ENCODE measurements at places on chromosomes 2 and 18. TPM values are rescaled to one million over a fixed set of nuclear protein-coding genes. Genes with fewer than 3 reads are reported as not detected.

GRCh38 chr2:140786585-140786984 is 1344.2 kb downstream of the LRP1B start:
- H3K4me1 ChIP-seq, result no peaks in the 10 kb centered on the region
- no peak overlapping the region for H3K4me3 ChIP-seq
- no peak overlapping the region for H3K27ac ChIP-seq

Gene FSIP2
- 0.54 TPM for total RNA-seq

GRCh38 chr2:33796511-33796910 is 197.4 kb upstream of the FAM98A start:
- no peak overlapping the region for H3K4me3 ChIP-seq
- no peaks in the 10 kb centered on the region for H3K27me3 ChIP-seq
- no peaks in the 10 kb centered on the region for H3K4me1 ChIP-seq
- H3K27ac ChIP-seq, result no peak overlapping the region

Gene TCF23
- total RNA-seq, result not detected

- no peaks in the 10 kb centered on the region for H3K36me3 ChIP-seq
- H3K4me3 ChIP-seq, result no peak overlapping the region
- DNase-seq, result no peak
- H3K27ac ChIP-seq, result no peak overlapping the region
These were observed 735.5 kb downstream of the CBLN2 start for GRCh38 chr18:71808616-71809015.

GRCh38 chr2:5493256-5493655 is 198.9 kb upstream of the SOX11 start:
- no peaks in the 10 kb centered on the region for H3K27me3 ChIP-seq
- H3K4me3 ChIP-seq, result no peak overlapping the region
- H3K36me3 ChIP-seq, result no peaks in the 10 kb centered on the region
- no peak overlapping the region for H3K27ac ChIP-seq
- H3K4me1 ChIP-seq, result no peaks in the 10 kb centered on the region
- no peak for DNase-seq

DNA sequence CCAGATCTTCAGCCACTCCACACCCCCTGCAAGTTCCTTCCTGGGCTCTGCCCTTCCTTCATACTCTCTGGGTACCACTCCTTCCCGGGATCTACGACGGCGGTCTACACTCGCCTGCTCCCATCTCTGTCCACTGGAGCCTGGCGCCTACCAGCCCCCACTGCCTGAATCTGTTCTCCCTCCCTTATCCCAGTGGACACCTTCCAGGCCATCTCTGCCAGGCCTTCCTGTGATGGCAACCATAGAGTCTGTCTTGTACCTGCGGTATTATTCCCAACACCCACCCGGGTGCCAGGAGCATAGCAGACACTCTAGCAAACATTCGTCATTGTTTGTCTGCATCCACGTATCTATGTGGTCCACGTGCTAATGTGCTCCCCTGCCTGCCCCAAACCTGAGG is 140.9 kb downstream of the ZFP36L2 start:
- DNase-seq, result no peak
- no peak overlapping the region for H3K4me3 ChIP-seq
- no peaks in the 10 kb centered on the region for H3K36me3 ChIP-seq
- H3K27ac ChIP-seq, result peak overlapping the region; percentile 94

DNA sequence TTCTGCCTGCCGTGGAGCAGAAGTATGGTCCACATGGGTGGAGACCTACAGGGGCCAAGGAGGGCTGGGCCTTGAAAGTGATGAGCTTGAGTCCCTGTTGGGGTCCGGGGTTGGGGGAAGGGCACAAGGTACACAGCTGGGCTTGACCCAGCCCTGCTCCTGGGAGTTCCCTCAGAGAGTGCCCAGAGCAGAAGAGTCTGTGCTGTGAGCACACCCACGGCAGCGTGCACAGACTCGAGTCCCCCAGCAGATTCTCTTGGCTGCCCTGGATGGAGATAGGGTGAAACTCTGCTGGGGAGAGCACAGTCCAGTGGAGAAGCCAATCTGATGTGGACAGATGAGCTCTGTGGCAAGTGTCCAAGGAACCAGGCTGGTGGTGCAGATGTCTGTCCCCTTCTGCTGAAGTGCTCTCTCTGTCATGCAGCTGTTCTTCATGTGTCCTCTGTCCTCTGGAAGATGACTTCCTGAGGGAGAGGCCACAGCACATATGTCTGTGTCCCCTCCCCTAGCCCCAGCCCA is 27.5 kb downstream of the INPP4A start:
- H3K27ac ChIP-seq, result no peak overlapping the region
- peak; percentile 62 for DNase-seq
- H3K27me3 ChIP-seq, result no peaks in the 10 kb centered on the region
- no peak overlapping the region for H3K4me3 ChIP-seq

Gene PLGLB2
- total RNA-seq, result 3.6 TPM

DNA sequence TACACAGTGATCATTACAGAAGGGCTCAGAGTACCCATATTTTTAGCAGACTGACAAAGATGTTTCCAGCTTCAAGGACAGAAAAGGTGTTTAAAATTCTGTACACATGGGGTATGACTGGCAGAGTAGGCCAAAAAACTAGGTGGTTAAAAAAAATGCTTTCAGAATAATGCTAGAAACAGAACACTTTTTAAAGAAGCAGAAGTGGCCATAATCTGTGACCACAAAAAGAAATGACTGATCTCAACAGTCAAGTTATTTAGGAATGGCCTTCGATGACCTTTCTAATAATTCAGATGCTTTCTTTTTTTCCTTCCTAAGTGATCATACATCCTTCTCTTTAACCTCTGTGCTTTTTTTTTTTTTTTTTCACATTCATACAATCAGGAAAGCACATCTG is 4.1 kb upstream of the AQP4 start:
- H3K4me3 ChIP-seq, result no peak overlapping the region
- no peak overlapping the region for H3K27ac ChIP-seq
- H3K27me3 ChIP-seq, result no peaks in the 10 kb centered on the region
- H3K36me3 ChIP-seq, result no peaks in the 10 kb centered on the region
- no peak for DNase-seq

- peaks cover 21% of the 10 kb centered on the region for H3K4me1 ChIP-seq
- no peak overlapping the region for H3K4me3 ChIP-seq
- H3K27ac ChIP-seq, result no peak overlapping the region
- no peaks in the 10 kb centered on the region for H3K27me3 ChIP-seq
These were observed 109.7 kb downstream of the MBD5 start for GRCh38 chr2:148130581-148130980.

Gene INHBB
- 1.4 TPM for total RNA-seq

Gene ASB18
- not detected for total RNA-seq

Gene XDH
- not detected for total RNA-seq

DNA sequence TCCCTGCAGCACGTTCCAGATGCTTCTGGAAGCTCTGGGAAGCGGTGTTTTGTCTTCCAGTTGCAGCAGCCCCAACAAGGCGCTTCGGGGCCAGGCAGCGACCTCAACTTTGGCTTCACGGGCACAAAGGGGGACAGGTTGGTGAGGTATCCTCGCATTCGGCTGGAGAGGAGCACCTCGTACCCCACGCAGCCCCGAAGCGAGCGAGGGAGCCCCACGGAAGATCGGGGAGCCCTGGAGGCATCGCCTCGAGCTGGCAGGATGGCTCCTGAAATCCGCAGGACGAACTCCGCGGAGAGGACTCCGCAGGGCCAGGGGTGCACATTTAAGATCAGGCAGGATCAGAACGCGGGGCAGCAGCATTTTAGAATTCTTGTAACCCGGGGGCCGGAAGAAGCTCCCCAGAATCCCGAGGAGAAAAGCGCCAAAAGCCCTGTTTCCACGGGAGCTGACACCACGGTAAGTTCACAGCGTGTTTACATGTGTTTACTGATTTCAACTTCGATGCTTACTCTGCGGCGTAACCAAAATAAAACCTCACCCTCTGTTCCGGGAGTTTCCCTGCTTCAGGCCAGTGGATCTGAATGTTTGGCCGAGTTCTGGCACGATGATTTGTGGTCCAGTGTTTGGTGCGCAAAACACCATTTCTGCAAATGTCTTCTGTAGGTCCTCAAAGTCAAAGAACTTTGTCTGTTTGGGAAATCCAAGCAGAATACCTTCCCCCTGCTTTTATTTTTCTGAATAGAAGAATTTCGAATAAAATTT is 212.5 kb downstream of the NEDD4L start:
- H3K4me1 ChIP-seq, result peaks cover 24% of the 10 kb centered on the region
- no peak overlapping the region for H3K4me3 ChIP-seq
- no peaks in the 10 kb centered on the region for H3K36me3 ChIP-seq
- DNase-seq, result no peak
- H3K27ac ChIP-seq, result no peak overlapping the region
- no peaks in the 10 kb centered on the region for H3K27me3 ChIP-seq

- DNase-seq, result peak; percentile 90
- H3K36me3 ChIP-seq, result no peaks in the 10 kb centered on the region
- no peaks in the 10 kb centered on the region for H3K27me3 ChIP-seq
- H3K4me3 ChIP-seq, result peak overlapping the region; percentile 62
These were observed 92.0 kb downstream of the HDAC4 start for GRCh38 chr2:239308661-239309397.

- no peaks in the 10 kb centered on the region for H3K36me3 ChIP-seq
- H3K27me3 ChIP-seq, result no peaks in the 10 kb centered on the region
- DNase-seq, result no peak
- H3K4me1 ChIP-seq, result no peaks in the 10 kb centered on the region
These were observed 172.4 kb downstream of the FBXO15 start for GRCh38 chr18:73975266-73975665.

DNA sequence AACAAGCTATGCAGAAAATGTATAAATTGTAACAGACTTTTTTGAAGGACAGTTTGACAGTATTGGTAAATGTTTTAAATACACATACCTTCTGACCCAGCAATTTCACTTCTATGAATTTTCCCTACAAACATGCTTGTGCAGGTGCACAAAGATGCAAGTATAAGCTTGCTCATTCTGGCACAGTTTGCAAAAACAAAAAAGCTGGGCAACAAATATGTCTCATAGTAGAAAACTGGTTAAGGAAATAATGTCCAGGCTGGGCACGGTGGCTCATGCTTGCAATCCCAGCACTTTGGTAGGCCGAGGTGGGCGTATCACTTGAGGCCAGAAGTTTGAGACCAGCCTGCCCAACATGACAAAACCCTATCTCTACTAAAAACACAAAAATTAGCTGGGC is 96.9 kb upstream of the NEDD4L start:
- no peaks in the 10 kb centered on the region for H3K36me3 ChIP-seq
- no peak for DNase-seq
- H3K4me1 ChIP-seq, result peaks cover 8% of the 10 kb centered on the region
- no peaks in the 10 kb centered on the region for H3K27me3 ChIP-seq
- H3K27ac ChIP-seq, result no peak overlapping the region

GRCh38 chr2:58899692-58900091 is 658.6 kb upstream of the FANCL start:
- H3K4me3 ChIP-seq, result no peak overlapping the region
- no peaks in the 10 kb centered on the region for H3K36me3 ChIP-seq
- no peak for DNase-seq
- H3K4me1 ChIP-seq, result peaks cover 8% of the 10 kb centered on the region

DNA sequence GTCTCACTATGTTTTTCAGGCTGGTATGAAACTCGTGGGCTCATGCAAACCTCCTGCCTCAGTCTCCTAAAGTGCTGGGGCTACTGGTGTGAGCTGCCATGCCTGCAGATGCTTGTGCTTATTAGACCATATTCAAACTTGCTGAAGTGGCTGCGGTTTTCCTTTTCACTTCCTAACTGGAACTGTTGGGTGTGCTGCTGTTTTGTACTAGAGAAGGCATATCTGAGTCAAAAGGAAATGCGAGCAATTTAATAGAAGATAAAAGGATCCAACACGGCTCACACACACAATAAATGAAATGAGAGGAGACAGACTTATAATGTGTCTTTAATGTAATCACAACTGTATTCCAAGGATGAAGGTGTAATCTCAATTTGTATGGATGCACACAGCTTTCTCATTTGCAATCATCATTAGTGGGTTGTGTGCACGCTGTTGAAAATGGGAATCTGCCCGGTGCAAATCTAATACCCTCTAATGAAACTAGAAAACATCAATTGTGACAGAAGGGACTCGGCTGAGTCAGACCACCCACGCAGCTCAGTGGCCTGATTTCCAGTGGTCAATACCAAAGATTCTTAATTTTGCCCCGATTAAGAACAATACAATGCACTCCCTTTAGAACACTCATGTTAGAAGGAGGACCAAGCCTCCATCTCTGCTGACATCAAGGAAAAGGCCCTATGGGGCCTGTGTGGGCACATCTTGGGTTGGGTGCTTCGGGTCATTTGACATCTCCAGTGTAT is 532.7 kb downstream of the TDRD15 start:
- no peak overlapping the region for H3K27ac ChIP-seq
- no peak overlapping the region for H3K4me3 ChIP-seq
- no peak for DNase-seq
